Foreskin fibroblast (primary cell): ENCODE measurements at places on chromosomes 16 and 17.

DNA sequence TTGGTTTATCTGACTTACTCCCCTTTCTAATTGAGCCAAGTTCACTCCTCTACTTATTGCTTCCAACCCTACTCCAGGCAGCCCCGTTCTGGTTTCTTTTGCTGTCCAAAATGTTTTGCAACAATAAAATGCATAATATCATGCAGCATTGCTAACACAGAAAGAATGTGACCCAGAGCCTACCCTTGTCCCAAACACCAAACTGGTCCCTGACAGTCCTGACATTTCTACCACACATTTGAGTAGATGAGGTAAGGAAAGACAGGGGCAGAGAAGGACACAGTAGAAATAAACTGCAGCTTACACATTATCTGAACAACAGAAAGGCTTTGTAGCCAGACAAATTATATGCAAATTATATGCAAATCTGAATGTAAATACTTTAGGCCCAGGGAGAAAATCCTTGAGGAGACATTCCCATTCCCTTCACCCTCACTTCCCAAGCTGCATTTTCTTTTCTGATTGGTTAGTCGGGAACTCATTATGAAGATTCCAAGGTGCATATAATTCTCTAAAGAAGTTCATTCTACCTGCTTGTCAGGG lies 31.6 kb downstream of the SOX9 start:
- peak; percentile 48 for DNase-seq

DNA sequence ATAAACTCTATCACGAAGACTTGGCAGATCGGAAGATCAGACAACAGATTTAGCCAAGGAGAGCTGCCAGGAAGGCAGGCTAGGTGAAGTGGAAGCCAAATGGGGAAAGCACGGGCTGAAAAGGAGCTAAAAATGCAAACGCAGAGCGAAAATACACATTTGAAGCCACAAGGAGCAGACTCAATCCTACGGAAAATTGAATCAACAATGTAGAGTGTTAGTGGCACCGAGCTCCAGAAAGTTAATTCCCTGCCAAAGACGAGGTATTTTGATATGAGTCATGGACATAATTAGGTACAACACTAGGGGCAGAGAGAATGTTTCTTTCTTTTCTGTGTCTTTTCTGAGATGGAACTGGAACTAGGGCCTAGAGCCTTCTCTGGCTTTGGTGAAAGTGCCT lies 20.7 kb downstream of the GSG1L start:
- peak; percentile 31 for DNase-seq

GRCh38 chr16:58284469-58284868 lies 10.4 kb downstream of the PRSS54 start:
- no peak for DNase-seq

- DNase-seq: peak; percentile 68
Observed at GRCh38 chr17:69223809-69224208, 4.8 kb downstream of the ABCA10 start.

- no peak for DNase-seq
Observed at GRCh38 chr16:77199211-77199610, at the start of gene SYCE1L. TSS of gene SYCE1L (plus strand) at chr16:77199408. CDS start at chr16:77199452, 44 bp downstream.

GRCh38 chr16:10859658-10860057 lies 17.3 kb upstream of the CIITA start:
- DNase-seq: no peak

DNA sequence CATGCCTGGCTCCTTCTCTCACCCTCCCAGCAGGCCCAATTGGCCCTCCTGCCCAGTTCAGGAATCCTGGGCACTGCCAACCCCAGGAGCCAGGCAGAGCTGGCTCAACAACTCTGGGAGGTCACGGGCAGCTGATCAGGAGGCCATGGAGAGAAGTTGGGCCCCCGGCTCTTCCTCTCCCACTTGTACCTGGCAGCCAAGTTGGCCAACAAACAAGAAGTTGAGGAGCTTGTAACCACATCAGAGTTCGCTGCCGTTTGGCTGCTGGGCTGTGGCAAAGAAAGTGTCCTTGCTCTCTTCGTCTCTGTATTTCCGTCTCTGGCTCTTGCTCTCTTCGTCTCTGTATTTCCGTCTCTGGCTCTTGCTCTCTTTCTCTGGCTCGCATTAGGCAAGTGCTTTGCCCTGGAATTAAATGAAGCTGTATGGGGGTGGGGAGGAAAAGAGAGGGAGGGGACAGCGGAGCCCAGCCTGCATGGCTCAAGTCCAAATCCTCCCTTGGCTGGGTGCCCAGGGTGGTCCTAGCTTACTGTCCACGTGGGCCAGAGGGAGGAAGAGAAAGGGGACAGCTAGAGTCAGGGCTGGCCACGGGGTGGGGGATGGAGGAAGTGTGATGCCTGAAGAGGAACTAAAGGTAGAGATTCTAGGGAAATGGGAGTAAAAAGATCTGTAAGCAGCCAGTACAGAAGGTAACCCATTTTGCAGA lies 7.8 kb upstream of the TMEM132E start:
- DNase-seq: no peak
